ENCODE measurements at places on chromosomes 6 and 20.
A peak's percentile ranks its signal among the peaks of the same experiment; 100 is the strongest.

- DNase-seq: peak; percentile 48
Measured at GRCh38 chr6:166318649-166319600, 10.7 kb upstream of the PRR18 start.

DNA sequence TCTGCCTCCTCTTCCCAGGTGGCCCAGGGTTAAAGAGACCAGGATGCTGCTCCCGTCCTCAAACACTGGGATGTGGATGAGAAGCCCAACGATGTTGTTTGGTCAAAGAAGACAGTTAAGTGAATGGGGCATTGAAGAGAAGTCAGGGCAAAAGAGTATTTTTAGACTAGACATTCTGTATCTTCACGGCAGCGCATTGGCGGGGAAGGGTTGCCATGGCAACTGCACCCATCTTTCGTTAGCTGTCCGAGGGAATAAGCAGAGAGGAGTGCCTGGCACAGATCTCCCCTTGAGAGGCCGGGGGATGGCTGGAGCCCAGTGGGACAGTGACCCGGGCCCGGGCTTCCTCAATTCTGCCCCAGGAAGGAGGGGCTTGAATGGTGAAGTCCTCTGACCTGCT is 56.4 kb upstream of the GPR31 start:
- no peak for DNase-seq

GRCh38 chr20:42110301-42110700 is 492.1 kb upstream of the CHD6 start:
- DNase-seq: no peak

- DNase-seq: no peak
Measured at GRCh38 chr6:37516920-37517405, 17.3 kb upstream of the CCDC167 start.

GRCh38 chr6:2108700-2109306 is 136.6 kb downstream of the GMDS start:
- no peak for DNase-seq

DNA sequence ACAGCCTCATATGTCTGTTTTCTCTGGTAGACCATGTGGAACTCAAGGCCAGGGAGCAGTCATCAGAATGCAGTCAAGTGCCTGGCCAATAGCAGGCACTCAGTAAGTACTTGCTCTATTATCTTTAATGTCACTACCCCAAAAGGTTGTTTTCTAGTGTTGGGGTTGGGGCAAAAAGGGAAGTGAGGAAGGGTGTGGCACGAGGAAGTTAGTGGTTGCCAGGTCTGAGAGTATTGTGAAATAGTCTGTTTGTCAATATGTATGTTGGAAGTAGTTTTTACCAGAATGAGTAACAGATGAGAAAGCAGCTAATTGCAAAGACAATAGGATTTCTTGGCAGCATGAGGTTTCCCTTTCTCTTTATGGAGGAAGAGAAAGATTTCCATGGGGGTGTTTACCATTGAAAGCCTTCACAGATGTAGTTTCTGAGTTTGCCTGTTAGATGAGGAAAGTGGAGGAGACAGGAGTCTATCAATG is 59.5 kb upstream of the ARMH2 start:
- peak; percentile 23 for DNase-seq

- DNase-seq: no peak
Measured at GRCh38 chr20:22814471-22815205, 220.5 kb upstream of the SSTR4 start.

GRCh38 chr6:44309092-44309491 is 4.1 kb downstream of the AARS2 start:
- DNase-seq: peak; percentile 90

- DNase-seq: peak; percentile 76
Measured at GRCh38 chr6:35489995-35490791, 6.7 kb downstream of the TEAD3 start.

DNA sequence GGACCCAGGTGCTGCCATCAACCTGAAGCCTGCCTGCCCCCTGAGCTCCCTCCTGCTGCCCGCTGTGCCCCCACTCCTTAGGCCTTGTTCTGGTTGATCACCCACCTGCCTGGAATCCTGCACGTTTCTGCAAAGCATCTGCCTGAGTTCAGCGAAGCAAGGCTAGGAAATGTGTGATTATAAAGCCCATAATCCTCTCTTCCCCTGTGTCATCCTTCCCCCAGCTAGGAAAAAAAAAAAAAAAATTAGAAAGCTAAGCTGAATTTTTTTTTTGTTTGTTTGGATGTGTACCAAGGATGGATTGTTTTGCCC is 93.2 kb downstream of the FOXA2 start:
- no peak for DNase-seq

DNA sequence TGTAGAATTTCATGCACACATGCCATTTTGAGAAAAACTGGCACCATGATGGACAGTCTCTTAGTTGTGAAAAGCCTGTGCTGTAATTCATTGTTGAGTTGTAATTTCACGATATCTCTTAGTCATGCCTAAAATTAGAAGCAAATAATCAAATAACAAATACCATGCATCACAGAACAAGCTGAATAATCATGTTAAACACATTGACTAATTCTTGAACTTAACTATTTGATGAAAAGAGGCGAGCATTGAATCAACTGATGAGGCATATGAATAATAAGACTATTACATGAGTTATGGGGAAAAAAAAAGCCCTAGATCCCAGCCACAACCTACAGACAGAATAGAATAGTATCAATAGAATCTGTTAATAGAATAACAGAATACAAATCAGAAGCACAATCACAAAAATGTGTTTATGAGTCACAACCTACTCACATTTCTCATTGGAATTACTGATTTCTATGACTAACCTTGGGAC is 14.2 kb upstream of the RNF217 start:
- peak; percentile 55 for DNase-seq

DNA sequence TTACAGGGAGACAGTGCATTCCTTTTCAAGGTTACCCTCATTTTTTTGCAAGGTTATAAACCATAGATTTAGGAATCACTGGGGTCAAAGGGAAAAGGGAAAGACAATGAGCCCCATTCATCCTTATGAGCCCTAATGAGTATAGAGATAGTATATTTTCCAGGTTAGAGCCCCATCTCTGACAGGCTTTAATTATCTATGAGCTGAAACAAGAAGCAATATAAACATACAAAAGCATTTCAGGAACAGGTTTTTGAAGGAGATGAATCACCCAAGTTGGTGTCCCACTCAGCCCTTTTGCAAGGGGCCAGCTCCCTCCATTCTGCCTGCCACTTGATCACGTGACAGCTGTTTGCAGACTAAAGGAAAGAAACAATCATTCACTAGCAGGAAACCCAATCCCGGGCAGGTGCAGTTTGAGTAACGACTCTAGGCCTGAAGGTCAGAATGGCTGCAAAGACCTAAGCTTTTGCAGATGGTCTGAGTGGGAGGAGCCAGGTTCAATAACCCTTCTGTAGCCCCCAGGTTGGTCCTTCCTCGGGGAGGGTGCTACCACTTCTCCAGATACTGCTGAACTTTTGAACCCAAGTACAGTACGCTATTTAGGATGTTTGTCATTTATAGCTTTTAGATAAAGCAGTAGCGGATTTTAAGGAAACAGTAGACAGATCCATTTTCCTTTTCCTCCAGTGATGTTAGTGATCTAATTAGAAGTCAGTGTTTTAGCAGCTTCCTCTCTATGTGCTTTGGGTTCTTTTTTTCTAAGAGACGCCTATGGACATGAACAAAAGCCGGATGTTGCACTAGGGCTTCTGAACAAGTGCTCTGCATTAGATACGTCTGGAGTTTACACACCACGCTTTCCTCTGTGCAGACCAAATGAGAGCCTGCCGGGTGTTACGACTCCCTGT is 253.2 kb downstream of the SOX4 start:
- peak; percentile 45 for DNase-seq

Data from LHCN-M2 (cell line).